ENCODE measurements at places on chromosomes 6 and 20.
A peak's percentile ranks its signal among the peaks of the same experiment; 100 is the strongest.

- peak; percentile 76 for DNase-seq
Observed at GRCh38 chr6:156564127-156564806, 212.9 kb upstream of the ARID1B start.

DNA sequence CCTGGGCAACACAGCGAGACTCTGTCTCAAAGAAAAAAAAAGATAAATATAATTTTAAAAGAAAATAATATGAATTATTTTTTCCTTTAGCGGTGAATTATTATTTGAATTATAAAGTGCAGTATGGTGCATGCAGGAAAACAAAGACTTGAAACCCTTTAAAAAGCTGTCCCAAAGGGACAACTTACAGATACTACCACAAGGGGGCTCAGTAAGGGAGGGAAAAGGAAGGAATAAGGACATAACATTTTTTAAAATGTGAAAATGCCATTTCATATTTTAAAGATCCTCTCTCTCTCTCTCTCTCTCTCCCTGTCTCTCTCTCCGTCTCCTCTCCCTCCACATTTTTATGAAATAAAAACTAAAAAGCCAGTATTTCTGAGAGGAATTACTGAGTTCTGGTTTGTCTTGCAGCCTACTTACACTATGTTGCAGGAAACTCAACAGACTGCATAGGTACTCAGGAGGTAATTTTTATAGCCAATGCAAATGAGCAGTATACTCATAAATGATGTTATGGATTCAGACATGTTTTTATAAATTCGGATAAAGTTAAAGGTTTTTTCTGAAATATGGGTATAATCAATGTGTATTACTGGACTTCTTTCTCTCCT lies 455.0 kb upstream of the GJE1 start:
- DNase-seq, result no peak

DNA sequence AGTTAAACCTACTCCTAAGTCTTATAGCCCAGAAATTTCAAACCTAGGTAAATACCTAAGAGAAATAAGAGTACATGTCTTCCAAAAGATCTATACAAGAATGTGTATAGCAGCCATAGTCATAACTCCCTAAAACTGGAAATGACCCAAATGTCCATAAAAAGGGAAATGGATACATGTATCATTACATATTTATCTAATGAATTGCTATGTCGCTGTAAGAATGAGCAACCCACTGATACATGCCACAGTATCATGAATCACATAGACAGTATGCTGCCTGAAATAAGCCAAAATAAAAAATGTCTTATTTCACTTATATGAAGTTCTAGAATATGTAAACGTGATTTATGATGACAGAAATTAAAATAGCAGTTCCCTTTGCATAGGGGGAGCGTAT lies 679.5 kb downstream of the MAFB start:
- no peak for DNase-seq

- no peak for DNase-seq
Observed at GRCh38 chr20:40225596-40225995, 463.4 kb downstream of the MAFB start.

GRCh38 chr6:7145885-7146828 lies 38.4 kb downstream of the RREB1 start:
- DNase-seq, result no peak

DNA sequence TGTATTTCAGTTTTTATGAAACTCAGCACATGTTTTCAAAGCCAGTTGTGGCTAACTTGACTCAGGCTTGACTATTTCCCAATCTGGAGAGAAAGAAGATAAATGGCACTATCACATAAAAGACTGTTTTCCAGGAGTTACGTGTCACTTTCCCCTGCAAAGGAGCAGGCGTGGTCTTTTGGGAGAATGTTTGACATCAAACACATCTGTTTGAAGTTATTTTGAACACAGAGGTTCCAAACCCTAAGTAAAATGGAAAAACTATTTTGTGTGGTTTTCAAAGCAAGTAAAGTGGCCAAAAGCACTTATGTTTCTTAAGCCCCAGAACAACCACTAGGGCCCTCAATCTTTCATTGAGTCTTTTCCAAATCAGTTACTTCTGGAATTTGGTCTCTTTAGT lies 89.7 kb downstream of the FOXF2 start:
- no peak for DNase-seq

- no peak for DNase-seq
Observed at GRCh38 chr20:51643390-51643789, 100.9 kb upstream of the NFATC2 start.

DNA sequence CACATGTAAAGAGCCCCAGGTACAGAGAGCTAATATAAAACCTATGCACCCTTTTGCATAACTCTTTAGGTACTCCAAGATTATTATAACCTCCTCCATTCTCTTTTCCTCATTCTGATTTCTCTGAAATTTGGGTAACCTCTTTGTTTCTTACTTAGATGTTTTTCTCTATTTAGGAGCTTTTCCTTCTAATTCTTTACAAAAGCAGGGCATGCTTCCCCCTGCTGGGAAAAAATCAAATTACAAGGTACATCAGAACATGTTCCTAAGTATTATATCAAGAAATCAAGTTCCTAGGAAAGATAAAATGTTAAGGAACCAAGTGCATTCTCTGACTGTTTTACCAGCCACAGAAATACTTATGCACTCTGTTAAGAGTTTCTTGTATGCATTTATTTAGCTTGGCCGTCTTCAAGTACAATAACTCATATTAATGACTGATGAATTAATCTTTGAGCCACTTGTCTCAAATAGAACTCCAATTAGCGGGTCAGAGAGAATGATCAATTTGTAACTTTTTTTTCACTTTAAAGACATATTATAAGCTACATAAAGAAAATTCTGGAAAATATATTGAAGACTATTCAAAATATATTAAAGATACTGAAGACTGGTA lies 2.1 kb downstream of the KHDRBS2 start:
- no peak for DNase-seq

DNA sequence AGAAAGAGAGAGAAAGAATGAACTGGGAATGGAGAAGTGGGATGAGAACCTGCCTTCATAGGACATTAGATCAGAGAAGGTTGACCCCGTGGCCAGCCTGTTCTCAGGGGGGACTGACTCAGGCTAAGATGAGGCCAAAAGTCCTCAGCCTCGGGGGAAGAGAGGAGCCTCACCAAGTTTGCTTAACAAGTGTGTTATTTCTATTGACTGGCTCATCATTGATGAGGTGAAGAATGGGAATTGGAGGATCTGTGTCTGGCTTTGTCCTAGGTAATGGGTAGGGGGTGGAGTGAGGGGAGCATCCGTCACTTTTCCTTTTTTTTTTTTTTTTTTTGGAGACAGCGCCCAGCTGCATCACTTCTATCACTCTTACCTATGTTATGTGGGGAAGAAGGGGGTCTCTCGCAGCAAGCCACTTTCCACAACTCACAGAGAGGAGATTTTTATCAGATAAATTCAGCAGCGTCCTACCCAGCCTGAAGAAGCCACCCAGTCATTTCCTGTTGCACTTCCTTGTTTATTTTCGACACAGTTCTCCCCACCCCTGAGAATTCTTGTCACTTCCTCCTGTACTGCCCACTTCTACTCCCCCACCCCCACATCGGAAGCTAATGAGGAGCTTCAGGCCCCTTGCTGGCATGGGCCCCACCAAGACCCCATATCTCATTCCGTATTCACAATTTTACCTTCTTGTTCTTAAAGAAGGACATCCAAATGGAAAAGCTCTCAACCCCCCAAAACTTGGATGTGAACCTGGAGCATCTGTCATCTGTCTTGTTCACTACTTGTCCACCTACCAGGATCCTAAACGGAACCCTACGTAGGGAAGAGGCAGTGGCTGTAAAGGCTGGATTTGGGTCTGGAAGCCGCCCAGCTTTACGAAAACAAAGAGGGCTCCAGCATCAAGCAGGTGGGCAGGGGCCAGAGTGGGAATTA lies 2.8 kb upstream of the RNASET2 start:
- no peak for DNase-seq

- DNase-seq, result no peak
Observed at GRCh38 chr6:2969549-2969948, 1.8 kb downstream of the SERPINB6 start.

DNA sequence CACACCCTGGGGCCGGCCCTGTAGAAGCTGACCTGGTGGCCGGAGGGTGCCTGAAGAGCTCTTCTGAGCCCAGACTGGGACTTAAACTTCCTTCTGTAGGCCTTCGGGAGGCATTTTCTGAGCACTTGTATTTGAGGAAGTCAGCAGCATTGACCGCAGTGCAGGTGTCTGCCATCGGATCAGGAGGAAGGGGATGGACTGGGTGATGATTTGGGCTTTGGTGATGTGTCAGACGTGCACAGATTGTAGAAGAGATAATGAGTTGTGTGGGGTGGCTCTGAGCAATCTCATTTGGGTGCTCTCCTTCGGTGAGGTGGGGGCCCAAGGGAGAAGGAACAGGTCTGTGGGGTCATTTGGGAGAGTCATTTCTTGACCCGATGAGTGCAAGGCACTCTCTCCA lies 150.9 kb downstream of the ARID1B start:
- DNase-seq, result no peak

GRCh38 chr6:150456466-150456865 lies 87.7 kb downstream of the IYD start:
- no peak for DNase-seq

GRCh38 chr6:26306232-26306631 lies 58.8 kb upstream of the BTN3A2 start:
- DNase-seq, result no peak

DNA sequence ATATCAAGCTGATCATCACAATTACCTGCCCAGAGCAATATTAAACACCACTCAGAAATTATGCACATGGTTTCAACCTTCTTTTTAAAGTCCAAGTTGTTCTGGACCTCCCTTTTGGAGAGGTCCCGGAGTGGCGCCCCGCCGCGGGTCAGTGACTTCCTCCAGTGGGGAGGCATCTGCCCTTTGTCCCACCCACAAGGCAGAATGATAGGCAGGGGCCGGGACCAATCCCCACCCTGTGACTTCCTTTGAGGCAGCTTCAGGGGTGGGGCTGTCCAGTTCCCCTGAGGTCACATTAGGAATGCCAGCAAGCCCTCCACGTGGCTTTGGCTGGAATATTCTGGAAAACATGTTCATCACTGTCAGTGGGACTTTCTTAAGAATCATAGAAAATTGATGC lies 207.0 kb downstream of the ANKRD60 start:
- DNase-seq, result no peak

DNA sequence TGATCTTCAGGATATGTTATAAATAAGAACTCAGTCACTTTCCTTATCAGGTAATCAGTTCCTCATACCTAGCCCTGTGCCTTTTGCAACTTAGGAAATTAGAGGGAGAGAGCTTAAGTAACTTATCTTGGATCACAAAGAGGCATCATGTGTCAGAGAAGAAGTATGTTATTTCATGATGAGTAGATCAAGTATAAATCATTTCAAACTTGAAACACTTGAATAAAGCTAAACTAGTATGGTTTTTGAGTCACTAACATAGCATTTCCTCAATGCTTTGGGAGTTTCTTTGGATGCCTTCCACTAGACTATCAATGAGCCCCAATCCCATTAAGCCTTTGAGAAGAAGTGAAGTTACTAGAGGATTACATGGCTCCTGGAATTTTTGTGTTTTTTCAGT lies 102.6 kb upstream of the TNFAIP3 start:
- no peak for DNase-seq

DNA sequence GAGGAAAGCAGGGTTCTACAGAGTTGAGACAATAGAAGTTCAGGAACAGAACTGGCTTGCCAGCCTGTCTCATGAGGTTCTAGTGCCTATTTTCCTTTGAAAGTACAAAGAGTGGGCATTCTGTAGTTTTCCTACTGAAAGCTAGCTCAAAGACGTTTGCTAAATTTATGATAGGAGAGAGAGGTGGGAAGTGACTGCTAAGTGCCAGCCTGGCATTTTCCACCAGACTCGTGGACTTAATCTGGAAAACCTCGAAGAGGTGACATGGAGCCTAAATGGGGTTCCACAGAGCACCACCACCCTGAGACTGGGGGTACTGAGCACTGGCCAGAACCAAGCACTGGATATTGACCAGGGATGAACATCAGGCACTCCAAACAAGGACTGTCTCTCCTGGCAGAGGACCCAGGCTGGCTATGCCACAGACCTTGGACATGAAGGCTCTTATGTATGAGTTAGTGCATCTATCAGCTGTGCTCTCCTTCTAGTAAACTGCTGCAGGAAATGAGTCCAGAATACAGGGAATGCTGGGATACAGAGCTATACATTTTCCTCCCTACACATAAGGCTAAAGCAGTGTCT lies 7.1 kb downstream of the PEX6 start:
- no peak for DNase-seq

GRCh38 chr6:38973178-38974057 lies 75.2 kb upstream of the GLP1R start:
- DNase-seq, result peak; percentile 8

- no peak for DNase-seq
Observed at GRCh38 chr20:4014031-4014474, 1.3 kb downstream of the RNF24 start.

DNA sequence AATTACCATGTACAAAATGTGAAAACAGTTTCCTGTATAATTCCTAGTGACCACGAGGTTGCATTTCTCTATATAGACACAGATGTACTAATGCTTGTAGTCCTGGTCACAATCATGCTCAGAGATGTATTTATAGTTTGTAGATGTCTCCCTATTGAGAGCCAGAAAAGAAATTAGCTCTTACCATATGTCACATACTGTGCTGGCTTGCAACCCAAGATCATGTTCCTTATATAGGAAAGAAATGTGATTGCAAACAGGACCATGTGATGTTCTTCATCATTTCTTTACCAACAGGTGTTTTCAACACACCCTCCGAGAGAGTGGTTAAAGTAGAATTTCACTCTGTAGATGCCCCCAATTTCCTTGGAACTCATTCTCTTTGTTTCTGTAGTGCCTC lies 369.4 kb downstream of the CBLN4 start:
- DNase-seq, result no peak

DNA sequence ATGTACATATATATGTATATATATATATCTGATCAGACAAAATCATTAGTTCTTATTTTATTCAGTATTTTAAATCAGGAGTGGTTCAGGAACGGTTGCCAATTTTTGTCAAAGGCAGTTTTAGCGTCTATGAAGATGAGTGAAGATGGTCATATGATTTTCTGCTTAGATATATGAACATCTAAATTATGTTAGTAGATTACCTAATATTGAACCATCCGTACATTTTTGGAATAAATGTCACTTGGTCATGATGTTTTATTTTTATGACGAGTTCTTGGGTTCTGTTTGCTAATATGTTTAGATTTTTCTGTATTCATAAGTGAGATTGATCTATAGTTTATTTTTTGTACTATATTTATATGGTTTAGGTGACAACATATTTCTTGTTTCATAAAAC lies 3.3 kb downstream of the TMEM244 start:
- no peak for DNase-seq

DNA sequence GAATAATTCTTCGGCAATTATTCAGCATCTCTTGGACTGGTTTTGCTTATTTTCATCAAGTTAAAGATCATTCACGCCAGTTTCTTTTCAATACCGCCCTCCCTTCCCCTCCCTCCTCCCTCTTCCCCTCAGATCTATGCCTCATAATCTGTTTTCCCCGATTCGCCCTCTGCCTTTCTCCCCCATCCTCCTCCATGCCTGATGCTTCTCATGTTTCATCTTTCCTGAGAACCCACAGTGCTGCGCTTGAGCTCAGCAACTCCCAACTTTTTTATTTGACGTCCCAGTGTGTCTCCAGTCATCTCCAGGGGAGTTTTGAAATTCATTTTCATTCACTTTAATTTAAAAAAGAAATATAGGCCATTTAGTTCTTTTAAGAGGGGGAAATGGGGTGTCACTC lies 142.7 kb downstream of the PTPRT start:
- DNase-seq, result no peak

- no peak for DNase-seq
Observed at GRCh38 chr6:71498638-71499037, 210.0 kb downstream of the OGFRL1 start.

All from stimulated activated CD4-positive, alpha-beta T cell treated with anti-CD3 and anti-CD28 coated beads, TNF-alpha, amount 100 ng/mL, for 48 hours (primary cell).